ENCODE measurements at places on chromosomes 1 and 21.

DNA sequence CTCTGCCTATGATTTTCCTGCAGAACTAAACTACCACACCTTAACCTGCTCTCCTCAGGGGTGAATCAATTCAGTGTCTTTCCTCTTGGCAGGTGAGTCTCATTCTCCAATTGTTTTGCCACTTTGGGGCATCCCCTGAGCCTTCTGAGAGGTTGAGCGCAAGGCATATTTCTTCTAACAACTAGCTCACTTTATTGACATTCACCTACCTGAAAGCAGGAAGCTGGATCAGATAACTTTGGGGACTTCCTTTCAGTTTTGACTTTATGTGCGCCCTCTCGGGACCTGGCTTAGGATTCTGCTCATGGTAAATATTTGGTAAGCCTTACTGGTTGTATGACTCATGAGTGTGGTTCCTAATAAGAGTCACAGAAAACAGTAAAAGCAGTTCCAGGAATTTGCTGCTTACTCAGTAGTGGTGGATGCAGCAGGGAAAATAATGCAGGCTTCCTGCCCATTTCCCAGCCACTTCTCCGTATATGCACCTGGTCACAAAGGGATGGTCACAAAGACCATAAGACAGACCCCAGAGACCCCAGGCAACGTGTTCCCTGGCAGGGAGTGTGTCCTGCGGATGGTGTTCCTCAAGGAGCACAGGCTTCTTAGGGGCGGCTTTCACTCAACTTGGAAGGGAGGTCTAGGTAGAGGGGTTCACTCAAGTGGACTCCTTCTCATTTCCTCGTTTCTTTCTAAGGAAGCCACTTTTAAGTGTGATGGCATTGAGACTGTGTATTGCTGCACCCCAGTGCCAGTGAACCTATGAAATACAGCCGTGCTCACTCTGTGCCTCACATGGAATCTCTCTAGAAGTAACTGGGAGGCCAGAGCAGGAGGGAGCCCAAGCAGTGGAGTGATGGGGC is 22.0 kb upstream of the BATF3 start:
- no peak for DNase-seq

DNA sequence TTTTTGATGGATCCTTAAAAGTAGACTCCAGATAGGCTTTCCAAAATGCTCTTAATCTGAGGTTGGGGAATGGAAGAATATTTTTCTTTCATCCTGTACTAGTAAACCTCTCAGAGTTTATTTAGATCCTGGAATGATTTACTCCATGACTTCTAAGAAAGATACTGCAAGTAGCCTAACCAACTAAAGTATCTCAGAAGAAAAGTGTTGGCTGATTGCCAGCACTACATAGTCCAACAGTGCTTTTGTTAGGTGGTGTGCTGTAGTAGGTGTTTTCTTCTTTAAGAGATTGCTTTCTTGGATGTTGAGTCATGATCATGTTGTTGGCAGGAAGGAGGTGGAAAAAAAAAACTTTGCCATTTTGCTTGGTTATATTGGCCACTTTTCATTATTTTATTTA is 119.8 kb downstream of the OSBPL9 start:
- DNase-seq = no peak

DNA sequence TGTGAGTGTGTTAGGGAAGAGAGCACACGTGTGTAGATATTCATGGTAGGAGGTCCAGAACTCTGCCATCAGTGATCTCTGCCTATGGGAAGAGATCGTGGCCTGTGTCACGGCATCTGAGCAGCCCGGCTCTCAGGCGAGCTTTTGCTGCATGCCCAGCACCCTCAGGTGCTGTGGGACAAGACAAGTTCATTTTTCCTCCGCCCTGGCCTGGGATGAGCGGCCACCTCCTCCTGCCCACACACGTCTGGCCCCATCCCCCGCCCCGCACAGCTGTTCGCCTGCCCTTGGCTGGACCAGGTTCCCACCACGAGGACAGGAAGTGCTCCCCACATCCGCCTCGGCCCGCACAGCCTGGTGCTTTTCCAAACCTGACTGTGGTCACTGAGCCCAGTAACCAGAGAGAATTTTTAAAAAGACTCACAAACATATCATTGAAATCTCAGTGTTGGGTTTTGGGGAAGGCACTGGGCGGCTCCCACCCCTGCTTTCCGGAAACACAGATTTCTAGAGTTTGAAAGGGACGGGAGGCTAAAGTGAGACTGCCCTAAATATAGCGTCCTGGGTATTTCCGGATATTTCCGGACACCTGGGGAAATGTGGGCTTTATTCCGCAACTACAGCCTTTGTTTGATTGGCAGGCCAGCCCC is 18.0 kb downstream of the BMP8A start:
- DNase-seq = no peak

DNA sequence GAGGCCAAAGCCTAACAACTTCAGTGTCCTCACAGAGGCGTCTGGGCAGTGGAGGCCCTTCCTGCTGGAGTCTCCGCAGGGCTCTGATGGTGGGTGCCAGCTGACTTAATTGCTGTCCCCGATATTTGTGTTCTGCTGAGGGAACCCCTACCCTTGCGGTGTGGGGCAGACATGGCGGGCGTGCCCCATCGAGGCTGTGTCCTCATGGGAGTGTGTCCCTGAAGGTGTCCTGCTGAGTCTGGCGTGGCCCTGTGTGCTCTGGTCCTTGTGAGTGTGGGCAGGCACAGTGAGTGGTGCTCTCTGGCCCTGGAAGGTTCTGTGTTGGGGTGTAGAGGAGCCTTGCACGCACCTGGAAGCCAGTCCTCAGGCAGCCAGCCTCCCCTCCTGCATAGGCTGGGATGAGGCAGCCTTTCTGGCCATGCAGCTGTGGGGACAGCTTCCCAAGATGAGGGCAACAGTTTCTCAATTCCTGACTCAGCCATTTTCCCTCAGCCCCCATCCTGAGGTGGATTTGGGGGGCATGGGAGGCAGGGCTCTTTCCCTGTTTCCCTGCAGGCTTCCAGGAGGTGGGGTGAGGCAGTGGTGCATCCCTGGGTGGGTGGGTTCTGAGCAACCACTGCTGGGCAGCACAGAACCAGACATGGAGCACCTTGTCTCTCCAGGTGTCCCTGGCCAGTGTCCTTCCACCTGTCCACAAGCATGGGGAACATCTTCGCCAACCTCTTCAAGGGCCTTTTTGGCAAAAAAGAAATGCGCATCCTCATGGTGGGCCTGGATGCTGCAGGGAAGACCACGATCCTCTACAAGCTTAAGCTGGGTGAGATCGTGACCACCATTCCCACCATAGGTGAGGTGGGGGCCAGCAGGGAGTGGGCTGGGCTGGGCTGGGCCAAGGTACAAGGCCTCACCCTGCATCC is 6.5 kb downstream of the C1orf35 start:
- DNase-seq = no peak

- DNase-seq = no peak
These were observed 3.5 kb upstream of the ILDR2 start for GRCh38 chr1:166978821-166979220.

DNA sequence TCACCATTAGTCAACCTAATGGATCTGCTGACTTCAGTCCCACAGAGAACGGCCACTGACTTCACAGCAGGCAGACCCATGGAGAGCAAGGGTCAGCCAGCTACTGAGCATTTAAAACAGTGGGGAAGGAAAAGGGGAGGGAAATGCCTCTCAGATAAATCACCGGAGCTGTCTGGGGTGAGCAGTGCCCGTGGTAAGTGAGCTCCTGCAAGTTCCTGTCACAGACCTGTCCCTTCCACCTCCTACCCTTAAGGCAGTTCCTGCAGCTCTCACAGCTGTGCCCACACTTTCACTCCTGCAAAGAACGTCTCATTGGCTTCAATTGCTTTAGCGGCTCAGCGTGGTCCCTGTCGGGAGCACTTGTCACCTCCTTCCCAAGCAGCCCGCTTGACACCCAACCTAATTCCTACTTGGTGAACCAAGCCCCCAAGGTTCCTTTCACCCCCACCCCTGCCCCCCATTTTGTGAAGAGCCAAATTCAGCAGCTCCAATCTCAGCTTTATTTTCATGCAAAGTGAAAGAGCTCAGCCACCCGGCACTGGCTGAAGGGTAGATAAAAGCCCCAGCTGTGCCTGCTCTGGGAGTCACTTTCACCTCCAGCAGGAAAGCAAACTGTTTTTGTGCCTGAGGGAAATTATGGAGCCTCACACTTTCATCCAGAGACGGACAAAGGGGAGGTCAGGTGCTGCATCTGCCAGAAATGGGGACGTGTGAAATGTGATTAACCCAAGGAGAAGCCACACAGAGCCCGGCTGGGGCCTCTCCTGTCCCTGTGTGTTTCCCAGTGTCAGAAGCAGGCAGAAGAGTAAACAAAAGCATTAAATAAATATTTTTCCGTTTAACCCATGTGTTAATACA is 306.2 kb downstream of the TTLL7 start:
- no peak for DNase-seq

DNA sequence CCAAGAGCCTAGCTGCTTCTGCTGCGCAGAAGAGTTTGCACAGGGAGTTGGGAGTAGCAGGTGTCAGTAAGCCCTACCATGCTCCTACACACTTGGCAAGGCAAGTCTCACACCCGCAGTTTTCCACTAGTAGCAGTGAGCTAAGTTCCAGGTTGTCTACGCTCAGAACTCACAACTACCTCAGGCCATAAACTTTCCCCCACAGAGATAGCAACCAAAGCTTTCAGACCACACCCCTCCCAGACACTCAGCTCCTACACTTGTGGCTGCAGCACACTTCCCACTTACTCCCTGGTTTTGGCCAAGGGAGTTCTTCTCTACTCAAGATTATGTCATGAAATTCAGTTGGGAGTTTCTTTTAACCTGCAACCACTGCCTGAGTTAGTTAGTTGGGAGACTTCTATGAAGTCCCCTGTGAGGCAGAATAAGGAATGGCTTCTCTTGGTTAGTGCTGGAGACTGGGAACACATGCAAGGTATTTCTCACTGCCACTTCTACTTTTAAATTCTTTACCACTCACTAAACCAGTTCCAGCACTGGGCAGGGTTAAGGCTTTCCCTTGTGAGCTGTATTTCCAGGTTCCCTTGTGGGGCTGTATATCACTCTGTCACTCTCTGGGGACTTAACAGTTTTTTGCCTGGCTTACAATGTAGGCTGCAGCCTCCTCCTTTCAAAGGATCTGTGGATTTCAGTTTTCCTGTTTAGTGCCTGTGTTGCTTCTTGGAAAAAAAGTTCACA is 18.3 kb upstream of the MAB21L3 start:
- DNase-seq = no peak

GRCh38 chr1:165355977-165356811 is at the start of gene LMX1A:
Gene LMX1A (minus strand): TSS chr1:165356715. CDS start chr1:165355559, 1,156 bp downstream.
- no peak for DNase-seq

DNA sequence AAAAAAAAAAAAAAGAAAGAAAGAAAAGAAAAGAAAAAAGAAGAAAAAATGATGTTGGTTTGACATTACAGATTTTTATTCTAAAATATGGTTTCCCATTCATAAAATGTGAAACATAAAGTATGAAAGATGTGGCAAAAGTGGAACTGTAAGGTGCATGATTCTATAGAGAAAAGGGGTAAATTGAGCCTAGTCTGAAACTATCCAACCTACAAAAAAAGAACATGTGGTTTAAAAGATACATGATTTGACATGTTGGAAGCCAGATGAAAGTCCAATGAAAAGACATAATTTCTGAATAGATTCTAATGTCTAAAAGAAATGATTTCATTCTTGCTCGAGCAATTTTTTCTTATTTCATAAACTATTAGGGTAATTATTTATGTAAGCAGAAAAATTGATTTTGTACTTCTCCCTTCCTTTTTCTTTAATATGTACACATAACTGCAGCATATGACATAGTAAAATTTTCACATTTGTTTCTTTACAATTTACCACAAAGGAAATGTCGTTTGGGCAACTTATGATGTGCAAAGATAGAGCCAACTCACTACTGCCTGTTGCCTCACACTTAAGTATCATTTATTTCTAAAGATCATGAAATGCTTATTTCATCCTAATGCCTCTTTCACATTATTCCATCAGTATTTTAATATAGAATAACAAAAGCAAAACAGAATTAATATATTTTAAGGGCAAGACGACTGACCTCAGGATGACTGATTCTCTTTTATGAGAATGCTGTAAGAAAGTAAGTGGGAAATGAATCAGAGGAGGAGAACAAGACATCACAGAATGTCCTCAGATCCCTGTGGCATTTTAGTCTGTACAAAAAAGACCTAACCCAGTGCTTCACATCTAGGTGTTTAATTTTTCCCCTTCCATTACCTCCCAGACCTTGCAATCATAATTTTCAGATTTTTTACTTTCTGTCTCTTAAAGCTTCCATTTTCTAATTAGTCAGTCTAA is 165.8 kb upstream of the HMCN1 start:
- DNase-seq = no peak

DNA sequence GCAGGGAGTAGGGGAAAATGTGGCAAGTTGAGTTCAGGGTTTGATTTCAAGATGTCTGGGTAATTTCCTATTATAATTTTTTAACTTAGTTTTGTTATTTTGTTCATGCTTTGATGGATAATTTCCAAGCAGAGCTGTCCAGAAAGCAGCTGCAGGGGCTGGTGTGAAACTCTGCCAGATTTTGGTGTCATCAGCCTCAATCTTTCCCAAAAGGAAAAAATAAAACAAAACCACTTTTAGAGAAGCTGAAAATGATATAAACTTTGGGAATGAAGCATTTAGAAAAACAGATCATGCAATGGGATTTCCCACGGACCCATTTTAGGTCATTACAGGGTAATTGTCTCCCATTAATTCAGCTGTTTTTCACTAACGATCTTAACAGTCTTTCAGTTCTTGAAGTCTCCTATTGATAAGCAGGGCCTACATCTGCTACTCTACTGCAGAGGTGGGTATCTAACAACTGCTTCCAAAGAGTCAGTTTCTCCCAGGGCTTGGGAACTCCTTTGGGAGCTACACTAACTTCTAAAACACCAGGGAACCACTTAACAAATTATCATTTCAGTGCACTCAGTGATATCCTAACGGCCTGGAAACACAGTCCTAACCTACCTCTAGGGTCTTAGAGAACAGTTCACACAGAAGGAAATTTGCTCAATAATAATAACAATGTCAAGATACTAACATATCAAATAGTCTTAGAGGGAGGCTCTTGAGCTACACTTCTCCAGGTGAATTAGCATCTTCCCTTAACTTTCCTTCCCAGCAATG is 12.3 kb downstream of the ZNF436 start:
- DNase-seq = no peak

- no peak for DNase-seq
These were observed 52.2 kb downstream of the FHAD1 start for GRCh38 chr1:15299179-15299578.

DNA sequence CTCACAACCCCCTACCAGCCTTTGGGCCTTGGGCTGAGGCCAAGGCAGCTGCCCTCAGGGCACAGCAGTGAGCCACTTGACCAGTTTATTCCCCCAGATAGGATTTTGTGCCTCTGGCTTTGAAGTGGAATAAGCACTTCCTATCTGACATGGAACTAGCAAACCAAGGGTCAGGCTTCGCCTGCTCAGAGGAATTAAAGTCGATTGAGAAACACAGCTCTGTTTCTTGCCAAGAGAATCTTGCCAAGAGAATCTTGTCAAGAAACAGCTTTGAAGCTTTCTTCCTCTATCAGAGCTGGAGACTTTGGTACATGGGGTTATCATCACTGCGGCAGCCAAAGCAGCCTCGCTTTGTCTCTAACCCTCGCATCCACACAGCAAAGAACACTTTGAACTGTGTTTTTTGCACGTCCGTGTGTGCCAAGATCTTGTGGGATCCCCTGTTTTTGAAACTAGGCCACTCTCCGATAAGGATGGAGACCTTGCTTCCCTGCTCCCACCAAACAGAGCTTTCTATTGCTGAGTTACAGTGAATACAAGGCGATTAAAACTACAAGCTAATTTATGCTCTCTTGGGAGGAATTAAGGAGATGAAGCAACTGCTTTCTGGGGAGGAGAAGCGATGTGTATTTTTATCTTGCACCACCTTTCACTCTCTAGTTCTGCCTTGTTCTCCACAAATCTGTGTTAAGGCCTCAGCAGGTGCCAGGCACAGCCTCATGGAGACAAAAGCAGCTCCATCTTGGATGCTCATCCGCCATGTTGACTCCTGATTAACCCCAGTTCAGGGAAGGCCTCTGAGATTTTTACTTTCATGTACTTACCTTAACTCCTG is 67.3 kb downstream of the RHOU start:
- no peak for DNase-seq

Data from stimulated activated CD8-positive, alpha-beta memory T cell treated with anti-CD3 and anti-CD28 coated beads, Interleukin-4, amount 100 ng/mL, for 1 hour (primary cell).